ENCODE measurements at places on chromosomes 5 and 9.

DNA sequence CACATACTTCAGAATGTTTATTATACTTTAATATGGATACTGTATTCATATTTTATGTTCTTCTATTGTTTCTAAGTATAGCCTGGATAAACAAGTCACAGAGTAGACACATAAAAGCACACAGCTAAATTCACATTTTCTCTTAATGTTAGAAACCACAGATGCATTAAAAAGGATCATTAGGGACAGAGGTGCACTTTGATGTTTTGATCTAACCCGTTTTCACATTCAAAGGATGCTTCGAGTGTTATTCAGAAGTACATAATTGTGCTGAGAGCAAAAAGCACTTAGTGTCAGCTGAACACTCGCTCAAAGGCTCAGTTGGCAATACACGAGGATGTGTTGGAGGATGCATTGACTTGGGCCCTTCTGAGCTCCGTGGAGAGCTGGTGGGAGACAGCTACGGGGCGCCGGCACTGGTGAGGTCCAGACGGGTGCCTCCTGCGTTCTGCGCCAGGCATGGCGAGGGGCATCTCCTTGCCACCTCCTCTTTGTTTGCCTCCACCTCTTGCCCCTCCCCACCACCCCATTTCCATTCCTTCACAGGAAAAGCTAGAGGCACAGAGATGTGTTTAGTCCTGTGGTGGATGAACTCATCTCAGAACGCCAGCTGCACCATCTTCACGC is 35.5 kb downstream of the MED10 start:
- no peak for DNase-seq

DNA sequence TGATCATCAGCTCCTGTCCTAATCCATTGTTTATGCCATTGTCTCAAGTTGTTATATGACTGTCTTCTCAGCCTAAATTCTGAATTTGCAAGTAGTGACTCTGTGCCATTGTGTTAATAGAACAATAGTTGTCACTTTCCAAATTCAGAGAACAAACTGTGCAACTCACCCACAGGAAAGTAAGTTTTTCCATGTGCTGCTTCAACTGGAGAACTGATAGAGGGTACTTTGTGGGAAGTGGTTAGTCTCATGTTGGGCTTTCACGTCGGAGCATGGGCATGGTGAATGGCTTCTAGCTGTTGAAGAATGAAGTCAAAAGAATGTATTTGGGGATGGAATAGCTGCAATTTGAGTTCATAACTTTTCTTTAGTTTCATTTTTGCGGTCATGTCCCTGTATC is 146.0 kb downstream of the CD180 start:
- no peak for DNase-seq

DNA sequence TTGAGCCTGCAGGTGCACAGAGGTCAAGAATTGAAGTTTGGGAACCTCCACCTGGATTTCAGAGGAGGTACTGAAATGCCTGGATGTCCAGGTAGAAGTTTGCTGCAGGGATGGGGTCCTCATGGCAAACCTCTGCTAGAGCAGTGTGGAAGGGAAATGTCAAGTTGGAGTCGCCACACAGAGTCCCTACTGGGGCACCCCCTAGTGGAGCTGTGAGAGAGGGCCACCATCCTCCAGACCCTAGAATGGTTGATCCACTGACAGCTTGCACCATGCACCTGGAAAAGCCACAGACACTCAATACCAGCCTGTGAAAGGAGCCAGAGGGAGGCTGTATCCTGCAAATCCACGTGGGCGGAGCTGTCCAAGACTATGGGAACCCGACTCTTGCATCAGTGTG is 78.0 kb downstream of the GABRA1 start:
- no peak for DNase-seq

DNA sequence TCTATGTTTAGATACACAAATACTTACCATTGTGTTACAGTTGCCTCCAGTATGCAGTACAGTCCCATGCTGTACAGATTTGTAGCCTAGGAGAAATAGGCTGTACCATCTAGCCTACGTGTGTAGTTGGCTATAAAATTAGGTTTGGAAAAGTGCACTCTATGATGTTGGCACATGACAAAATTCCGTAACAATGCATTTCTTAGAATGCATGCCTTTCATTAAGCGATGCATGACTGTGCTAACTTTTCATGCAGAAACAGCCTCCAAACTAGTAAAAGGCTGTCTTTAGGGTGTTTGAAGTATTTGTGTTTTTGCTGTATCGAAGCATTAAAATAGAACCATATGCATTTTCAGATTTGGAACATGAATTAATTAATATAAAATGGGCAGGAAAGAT is 157.9 kb downstream of the RMI1 start:
- DNase-seq = no peak

DNA sequence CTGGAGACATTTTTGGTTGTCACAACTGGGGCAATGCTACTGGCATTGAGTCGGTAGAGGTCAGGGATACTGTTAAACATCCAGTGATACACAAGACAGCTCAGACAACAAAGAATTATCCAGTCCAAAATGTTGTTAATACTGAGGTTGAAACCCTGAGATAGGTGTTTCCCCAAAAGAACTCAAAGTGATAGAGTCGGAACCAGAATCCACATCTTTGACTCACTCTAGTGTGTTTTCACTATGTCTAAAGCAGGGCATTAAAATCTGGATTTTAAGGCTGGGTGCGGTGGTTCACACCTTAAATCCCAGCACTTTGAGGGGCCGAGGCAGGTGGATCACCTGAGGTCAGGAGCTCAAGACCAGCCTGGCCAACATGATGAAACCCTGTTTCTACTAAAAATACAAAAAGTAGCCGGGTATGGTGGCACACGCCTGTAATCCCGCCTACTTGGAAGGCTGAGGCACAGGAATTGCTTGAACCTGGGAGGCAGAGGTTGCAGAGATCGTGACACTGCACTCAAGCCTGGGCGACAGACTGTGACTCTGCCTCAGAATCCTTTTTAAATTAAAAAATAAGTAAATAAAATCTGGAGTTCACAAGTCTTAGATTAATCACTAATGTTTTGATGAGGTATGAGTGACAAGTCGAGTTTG is 17.0 kb downstream of the SLC31A1 start:
- DNase-seq = no peak

DNA sequence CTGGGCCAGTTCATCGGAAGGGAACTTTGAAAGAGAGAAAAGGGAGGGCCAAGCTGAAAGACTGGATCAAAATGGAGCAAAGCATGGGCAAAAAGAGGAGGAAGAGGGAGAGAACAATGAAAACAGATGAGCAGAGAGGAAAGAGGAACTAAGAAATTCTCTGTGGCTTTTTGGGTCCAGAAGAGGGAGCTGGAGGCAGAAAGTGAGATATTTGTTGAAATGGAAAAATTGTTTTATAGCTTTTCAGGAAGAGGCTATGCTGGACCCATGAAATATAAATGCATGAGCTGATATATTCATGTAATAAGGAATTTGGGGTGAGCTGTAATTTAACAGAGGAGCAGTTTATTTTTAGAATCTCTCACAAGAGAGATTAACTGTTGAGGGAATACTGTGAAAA is 457.3 kb downstream of the DMAC1 start:
- no peak for DNase-seq

GRCh38 chr5:168337361-168337760 is 45.9 kb downstream of the WWC1 start:
- no peak for DNase-seq

DNA sequence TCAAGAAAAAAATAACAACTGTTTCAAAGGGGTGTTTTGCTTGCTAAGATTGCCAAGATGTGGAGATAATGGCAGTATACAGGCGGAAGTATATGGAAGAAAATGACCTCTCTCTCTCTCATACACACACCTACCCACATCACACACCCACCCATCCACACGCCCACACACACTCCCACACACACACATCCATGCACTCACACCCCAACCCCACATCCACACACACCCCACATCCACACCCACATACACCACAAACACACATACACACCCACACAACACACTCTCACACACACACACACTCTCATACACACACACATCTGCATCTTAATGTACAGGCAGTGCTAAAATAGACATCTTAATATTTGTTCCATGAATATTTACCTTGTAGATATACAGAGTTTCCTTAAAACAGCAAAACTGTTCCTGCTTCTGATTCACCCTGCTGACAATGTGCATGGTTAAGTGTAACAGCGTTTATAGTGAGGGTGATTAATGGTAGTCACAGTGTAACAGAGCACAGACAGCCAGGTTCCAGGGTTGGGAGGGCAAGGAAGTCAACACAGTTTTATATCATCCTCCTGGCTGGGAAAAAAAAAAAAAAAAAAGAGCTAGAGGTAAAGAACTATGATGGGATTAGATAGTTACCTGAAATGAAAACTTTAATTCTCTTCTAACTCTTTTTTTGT is 8.3 kb downstream of the BHMT2 start:
- no peak for DNase-seq

- DNase-seq = no peak
Observed at GRCh38 chr9:129173296-129174101, 4.6 kb downstream of the IER5L start.

DNA sequence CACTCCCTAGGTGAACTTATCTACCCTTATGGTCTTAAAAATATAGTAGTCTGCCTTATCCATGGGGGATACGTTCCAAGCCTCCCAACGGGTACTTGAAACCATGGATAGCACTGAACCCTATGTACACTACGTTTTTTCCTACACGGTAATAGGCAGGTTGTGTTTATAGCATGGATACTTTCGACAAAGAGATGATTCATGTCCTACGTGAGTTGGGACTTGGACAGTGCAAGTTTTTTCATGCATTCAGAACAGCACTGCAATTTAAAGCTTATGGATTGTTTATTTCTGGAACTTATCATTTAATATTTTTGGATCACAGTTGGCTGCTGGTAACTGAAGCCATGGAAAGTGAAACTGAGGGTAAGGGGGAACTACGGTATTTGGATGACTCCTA is 88.1 kb downstream of the CNTLN start:
- DNase-seq = no peak

Data from HS-27A (cell line).